ENCODE measurements at places on chromosomes 12 and 14.

DNA sequence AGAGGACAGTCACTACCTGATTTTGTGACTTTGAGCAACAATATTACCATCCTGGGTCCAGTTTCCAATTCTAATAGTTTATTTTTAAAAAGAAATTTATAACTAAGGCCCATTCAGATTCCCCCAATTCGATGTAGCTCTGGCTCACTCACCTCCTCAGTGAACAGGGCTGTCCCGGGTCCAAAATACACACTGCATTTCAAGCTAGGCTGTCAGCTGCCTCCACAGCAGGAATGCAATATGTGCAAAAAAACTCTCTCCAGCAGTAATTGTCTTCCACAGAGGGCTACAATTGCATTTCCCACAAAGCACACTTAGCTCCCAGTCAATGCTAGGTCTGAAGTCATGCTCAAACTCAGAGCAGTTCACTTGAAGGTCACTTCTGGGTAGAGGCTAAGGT is 39.3 kb upstream of the ZNF641 start:
- no peak for DNase-seq

DNA sequence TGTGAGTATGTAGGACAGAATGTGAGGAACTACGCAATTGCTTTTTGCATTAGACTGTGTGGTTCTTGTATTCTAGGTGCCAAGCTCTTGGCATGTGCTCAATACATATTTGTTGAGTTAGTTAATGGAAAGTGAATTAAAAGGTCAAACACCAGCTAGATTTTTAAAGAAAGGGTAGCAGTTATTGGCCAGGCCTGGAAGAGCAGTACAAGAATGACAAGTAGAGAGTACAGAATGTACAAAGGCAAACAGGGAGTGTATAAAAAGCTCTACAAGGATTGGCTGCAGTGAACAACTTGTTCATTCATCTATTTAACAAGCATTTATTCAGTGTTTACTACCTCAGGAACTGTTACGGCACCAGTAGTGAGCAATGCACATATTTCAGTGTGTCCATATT is 854.0 kb upstream of the SEL1L start:
- no peak for DNase-seq

DNA sequence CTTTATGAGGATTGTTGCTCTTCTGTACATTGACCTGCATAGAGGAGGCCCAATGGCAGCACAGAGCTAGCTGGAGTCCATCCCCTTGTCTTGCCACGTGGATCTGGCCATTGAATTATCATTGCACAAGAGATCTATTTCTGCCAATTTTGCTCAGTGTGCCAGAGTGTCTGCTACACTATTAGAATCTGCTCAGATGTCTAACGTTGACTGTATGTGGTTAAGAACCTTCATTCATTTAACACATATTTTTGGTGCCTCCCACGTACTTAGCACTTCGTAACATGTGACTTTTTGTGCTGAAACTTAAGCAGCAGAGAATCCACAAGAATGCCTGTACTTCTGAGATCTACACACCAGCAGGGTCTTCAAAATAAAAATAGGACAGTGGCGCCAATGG is 166.0 kb upstream of the VASH1 start:
- no peak for DNase-seq

DNA sequence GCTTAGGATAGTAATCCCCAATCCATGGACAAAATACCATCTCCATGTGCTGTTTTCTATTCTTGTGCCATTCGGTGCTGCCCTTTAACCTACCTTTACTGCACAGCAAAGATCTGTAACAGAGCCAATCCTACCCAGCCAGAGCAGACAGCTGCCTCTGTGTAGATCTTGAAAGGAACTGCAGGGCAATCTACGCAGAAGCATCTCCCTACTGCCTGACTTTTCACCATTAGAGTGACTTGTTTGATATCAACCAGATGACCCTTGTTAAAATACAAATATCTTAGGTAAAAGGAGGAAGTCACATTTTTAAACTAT is 33.9 kb upstream of the PPM1A start:
- DNase-seq, result peak; percentile 33

DNA sequence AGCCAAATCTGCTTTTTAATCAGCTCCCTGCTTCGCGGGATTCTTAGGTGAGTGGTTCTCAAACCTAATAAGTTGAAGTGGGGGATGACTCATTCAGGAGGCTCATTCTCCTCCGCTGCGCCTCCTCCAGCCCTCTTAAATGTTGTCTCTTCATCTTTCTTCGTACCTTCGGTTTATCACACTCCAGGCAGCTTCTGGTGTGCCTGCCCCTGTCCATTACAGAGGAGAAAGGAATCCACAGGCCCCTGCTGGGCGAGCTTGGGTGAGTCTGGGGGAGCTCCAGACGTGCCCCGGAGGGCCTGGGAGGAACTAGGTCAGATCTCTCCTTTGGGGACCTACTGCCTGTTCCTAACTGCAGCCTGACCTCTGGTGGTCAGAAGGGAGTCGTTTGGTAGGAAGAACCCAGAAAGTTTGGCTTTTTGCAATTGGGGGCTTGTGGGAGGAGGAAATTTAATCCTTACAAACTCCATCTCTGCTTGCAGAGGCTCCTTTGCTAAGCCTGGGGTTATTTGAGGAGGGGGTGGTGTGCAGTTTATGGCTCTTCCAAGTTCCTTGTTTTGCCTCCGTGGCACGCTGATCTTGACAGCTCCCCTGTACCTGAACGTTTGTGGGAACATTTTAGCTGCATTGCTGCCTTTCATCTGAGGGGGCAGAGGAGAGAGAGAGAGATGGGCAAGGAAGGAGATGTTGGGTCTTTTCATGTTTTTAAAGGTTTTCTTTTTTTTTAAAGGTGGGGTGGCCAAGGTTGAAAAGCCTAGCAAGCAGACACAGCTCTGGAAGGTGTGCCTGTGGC is 84.1 kb upstream of the GNG2 start:
- DNase-seq, result peak; percentile 83

- DNase-seq, result no peak
Observed at GRCh38 chr12:53579545-53579955, 46.6 kb downstream of the ATF7 start.

GRCh38 chr12:41981013-41981412 is 163.7 kb downstream of the GXYLT1 start:
- no peak for DNase-seq

DNA sequence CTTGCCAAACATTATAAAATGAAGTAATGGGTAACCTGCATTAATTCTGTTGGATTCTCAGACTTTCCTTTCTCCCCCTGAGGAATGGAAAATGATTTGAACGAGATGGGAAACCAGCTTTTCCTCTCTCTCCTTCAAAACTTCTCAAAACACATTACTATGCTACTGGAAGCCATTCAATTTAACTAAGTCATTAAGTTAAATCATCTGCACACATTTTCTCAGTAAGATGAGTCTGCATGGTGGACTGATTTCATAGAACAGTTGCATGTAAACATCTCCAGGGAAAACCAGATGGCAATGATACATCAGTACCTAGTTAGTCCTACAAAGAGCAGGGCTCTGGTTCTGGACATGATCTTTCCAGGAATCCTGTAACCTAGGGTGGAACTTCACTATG is 59.9 kb downstream of the BMP4 start:
- DNase-seq, result peak; percentile 59

GRCh38 chr14:80003138-80003537 is 208.2 kb downstream of the DIO2 start:
- DNase-seq, result peak; percentile 39

- peak; percentile 33 for DNase-seq
Observed at GRCh38 chr14:91328313-91329050, 84.0 kb upstream of the GPR68 start.

DNA sequence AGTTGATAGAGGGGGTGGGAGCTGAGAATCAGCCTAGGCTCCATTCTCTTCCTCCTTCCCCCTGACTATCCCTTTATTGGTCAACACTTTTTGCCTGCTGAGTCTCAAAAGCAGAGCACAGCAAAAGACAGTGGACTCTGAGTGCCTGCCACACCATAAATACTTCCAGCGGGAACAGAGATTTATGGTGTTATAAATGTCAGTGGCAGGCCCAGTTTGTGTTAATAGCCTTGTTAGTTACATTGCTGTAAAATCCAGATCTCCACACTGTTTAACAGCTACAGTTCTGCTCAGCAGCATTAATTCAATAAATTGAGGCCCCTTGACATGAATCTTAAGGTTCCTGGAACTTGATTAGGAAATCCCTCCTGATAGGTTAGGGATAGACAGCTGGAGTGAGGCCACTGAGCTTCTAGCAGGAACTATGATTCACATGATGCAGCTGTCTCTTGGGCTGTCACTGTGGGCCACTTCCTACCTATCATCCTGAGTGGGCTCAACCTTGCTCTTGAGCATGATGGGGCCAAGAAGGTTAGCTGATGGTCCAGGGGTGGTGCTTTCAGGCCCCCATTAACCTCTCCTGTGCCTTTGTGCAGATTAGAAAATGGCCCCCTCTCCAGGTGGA is 295.2 kb upstream of the SRRM4 start:
- no peak for DNase-seq

- DNase-seq, result peak; percentile 24
Observed at GRCh38 chr12:44058366-44058765, 222.5 kb downstream of the TMEM117 start.

- peak; percentile 63 for DNase-seq
Observed at GRCh38 chr12:85279449-85280164, 413 bp upstream of the ALX1 start.

DNA sequence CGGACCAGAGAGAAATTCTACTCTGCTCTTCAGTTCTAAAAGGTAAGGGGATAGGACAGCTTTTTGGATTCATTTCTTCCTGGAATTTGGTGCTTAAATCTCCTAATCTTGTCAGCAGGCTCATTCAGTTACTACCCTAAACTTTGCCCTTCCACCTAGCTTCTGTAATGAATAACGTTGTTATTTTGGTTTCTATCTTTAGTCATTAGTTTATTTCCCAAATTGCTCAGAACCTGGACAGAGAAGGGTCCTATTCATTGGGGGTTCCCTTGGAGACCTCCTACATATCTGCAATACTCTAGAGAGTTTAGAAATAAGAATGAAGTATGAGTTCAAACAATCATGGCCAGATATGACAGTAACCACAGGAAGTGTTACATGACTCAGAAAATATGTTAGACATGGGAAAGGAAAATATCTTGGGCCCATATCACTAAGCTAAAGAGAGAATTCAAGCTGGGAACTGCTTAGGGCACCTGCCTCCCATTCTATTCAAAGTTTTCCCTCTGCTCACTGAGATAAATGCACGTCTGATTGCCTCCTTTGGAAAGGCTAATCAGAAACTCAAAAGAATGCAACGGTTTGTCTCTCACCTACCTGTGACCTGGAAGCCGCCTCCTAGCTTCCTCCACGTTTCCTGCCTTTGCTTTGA is 87.9 kb downstream of the GAS2L3 start:
- DNase-seq, result no peak

DNA sequence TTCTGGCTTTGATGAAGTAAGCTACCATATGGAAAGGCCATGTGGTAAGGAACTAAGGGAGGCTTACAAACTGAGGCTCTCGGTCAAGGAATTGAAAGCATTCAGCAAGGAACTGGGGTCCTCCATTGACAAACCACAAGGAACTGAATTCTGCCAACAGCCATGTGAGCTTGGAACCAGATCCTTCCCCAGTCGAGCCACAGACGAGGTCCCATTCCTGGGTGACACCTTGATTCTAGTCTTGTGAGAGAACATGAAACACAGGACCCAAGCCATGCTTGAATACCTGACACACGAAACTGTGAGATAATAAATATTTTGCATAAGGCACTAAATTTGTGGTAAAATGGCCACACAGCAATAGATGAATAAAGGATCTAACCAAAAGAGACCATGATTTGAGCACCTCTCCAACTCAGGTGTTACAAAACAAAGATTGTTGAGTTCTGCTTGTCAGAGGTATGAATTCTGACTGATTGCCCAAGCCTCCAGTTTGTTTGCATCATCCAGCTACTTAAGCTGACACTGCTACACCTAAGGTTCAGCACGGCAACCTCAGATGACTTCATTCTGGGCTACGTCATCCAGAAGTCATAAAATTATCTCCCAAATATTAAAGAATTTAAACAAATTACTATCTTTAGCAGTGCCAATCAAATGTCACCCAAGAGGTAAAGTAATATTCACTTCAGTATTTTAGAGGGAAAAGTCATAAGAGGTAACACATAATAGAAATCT is 59.4 kb downstream of the GARIN6 start:
- DNase-seq, result no peak

DNA sequence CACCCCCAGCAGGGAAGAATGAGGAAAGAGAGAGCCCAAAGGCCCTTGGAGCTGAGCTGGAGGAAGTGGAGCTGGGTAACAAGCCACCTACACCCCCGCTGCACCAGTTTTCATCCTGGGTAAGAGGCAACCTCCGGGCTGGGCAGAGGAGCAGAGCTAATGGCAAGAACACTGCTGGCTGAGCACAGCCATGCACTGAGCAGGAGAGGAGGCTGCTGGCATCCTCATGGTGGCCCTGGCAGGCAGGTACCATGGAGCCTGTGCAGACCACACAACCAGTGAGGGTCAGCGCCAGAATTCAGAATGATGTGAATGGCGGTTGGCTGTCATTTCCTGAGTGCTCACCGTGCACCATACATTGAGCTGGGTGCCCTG is 29.7 kb downstream of the PLEKHH1 start:
- no peak for DNase-seq

DNA sequence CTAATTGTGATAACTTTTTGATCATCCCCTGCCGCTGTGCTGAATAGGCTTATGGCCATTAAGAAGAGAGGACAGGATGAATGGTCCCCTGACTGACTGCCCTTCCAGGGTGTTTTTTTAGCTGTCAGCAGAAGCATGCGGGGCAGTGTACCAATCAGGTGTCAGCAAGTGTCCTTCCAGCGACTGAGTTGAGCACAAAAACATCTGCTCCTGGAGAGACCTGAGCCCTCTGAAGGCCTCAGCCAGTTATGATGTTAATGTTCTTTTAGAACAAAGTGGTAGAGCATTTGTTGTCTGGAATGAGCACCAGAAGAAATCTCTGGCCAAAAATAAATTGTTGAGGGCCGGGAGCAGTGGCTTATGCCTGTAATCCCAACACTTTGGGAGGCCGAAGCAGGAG is 37.5 kb downstream of the P2RX7 start:
- DNase-seq, result no peak

DNA sequence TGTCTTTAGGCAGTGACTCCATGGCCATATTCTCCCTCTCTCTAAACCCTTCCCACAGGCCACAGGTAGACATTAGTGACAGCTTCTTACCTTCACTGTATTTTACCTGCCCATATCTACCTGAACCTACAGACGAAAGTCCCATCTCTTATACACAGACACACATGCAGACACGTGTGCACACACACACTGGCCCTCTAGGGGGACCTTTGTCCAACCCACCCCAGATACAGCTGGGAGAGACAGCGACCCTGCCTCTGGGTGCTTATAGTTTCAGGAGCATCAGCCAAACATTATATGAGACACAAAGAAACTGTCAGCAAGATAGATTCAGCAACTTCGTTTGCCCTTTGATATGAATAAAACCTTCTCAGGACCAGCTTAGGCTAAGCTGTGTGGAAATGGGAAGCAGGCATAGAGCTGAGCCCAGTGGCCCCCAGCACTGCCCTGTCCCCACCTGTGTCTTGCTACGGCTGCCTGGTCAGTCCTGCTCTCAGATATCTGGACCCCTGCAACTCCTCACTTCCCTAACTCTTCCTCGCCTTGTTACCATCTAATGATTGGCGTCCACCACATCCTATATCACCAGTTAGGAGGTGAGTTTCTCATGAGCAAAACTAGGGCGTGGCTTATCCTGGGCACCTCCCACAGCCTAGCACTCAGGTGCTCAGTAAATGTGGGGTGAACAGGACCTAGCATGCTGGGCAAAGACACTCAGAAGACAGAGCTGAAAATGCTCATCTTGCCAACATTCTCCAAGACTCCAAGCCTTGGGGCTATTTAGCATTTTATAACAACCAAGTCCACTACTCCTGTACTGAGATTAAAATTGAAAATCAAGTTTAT is 12.0 kb upstream of the CD9 start:
- DNase-seq, result no peak

GRCh38 chr12:91384806-91385205 is 202.2 kb upstream of the DCN start:
- DNase-seq, result no peak

GRCh38 chr12:97837401-97837800 is 374.8 kb downstream of the RMST start:
- no peak for DNase-seq
